Activated CD4-positive, alpha-beta T cell treated with anti-CD3 and anti-CD28 coated beads, Interleukin-2, amount 10 ng/mL, durations not matched to agents 24 days and 14 days (primary cell): ENCODE measurements at places on chromosomes 12 and 14.
A peak's percentile ranks its signal among the peaks of the same experiment; 100 is the strongest.

- DNase-seq, result no peak
Observed at GRCh38 chr12:90010089-90010488, 301.5 kb upstream of the ATP2B1 start.

GRCh38 chr12:129184127-129184928 lies 331.1 kb downstream of the GLT1D1 start:
- no peak for DNase-seq

DNA sequence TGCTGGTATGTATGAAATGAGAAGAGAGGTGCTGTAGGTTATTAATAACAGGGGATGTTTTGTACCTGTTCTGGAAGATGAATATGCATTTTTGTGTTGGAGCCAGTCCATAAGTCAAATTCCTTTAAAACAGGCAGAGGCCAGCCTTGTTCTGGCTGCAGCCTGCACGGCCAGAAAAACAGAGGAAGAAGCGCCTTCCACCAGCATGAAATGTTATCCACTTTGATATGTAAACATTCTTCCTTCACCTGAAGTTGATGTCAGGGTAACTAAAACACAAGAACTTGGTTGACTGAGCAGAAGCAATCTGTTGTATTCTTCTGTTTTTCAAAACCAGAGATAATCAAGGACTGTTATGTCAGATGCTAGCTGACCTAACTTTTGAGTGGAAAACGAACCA lies 237.9 kb upstream of the PLEKHG7 start:
- DNase-seq, result no peak

- DNase-seq, result no peak
Observed at GRCh38 chr12:115749071-115749841, 528.2 kb downstream of the MED13L start.

DNA sequence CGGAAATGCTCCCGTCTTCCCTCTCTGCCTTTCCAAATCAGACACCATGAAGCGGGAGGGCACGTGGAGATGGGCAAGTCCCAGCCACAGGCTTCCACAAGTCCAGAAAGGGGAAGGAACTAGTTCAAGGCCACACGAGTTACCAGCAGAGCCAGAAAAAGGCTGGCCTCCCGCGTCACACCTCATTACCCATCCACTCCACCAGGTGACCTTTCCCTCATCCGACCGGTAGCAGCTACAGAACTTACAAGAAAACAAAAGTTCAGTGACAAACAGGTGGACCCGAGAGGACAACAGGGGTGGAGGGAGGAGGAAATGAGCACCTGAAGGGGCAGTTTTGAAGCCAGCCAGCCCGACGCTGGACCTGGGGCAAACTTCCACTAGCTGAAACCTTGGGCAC lies 46.9 kb downstream of the CHGA start:
- no peak for DNase-seq

- DNase-seq, result no peak
Observed at GRCh38 chr12:108516511-108517275, 1.6 kb downstream of the FICD start.

- peak; percentile 81 for DNase-seq
Observed at GRCh38 chr14:92513204-92513965, at the start of gene RIN3. Gene RIN3, plus strand, starts transcription at chr14:92513781. Its CDS starts 152 bp downstream, at chr14:92513933.

- no peak for DNase-seq
Observed at GRCh38 chr12:232731-233614, 19.0 kb upstream of the SLC6A12 start.

DNA sequence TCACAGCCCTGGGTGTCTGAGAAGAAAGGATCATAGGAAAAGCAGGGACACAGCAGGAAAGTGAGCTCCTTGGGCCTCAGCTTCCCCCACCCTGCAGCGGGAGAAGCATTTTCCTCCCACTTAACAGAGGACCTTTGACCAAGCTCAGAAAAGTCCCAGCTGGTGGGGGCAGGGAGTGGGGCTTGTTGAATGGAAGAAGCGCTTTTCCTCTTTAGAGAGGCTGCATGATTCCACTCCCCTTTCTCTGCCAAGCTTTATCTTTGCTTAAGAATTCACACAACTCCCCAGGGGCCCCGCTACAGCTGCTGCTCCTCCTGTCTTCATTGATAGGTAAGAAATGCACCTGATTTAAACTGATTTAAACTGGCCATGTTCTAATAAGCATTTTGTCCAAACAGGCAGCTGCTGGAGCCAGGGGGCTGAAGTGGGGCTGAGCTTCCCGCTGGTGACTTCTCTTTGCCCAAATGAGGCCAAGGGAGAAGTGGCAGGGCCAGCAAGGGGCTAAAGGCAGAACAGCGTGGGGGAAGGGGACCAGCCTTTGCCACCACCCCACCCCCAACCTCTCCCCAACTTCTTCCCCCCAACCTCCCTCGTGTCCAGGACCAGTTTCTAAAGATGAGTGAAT lies 1.7 kb upstream of the PAPLN start:
- no peak for DNase-seq

GRCh38 chr14:49733836-49734235 lies 34.1 kb upstream of the KLHDC2 start:
- no peak for DNase-seq

- DNase-seq, result no peak
Observed at GRCh38 chr14:27026097-27026496, 428.3 kb upstream of the NOVA1 start.

GRCh38 chr12:51262758-51263177 lies 7.4 kb downstream of the SMAGP start:
- peak; percentile 63 for DNase-seq

DNA sequence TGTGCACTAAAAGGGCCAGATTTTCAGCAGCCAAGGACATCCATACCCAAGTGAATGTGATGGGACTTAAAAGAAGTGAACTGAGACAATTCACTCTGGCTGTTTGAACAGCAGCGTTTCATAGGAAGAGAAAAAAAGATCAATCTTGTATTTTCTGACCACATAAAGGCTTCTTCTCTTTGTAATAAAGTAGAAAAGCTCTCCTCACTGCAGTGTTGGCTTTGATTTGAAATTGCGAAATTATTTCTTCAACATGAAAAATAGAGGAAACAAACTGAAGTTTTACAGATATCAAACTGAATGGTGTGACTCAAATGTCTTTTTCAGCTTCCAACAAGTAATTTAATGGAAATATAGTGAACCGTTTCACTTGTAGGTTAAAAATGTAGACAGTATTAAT lies 11.3 kb upstream of the KCNMB4 start:
- no peak for DNase-seq

- DNase-seq, result no peak
Observed at GRCh38 chr14:73422515-73422914, 35.8 kb downstream of the NUMB start.

DNA sequence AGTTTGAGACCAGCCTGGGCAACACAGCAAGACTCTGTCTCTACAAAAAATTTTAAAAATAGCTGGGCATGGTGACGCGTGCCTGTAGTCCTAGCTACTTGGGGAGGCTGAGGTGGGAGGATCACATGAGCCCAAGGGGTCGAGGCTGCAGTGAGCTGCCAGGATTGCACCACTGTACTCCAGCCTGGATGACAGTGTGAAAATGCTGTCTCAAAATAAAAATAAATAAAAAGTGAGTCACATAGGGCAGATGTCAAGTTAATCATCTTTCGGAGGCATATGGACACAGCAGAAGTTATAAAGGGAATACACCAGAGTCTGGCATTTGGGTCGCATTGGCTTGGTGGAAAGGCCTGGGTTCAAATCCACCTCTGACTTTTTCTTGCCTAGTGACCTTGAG lies 92.7 kb downstream of the PHETA1 start:
- DNase-seq, result no peak

GRCh38 chr12:46110223-46110611 lies 119.8 kb upstream of the SCAF11 start:
- DNase-seq, result no peak

DNA sequence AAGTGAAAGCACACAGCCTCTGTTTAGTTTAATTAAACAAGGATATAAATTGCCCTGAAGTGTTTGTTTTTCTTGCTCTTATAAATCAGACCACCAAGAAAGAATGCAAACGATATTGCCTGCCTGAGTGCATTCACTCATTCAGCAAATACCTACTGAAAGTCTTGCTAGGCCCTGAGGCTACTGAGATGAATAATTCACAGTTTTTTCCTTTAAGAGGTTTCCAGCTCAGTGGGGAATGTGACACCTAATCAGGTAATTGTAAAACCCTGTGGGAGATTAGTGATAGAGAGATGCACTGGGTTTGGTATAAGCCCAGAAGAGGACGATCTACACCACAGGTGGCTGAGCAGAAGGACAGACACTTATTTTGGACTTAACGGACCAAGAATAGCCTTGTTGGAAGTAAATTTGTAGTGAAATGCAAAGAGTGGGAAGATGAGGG lies 151.4 kb downstream of the SLC35F4 start:
- DNase-seq, result no peak

GRCh38 chr12:56763753-56764657 lies 881 bp downstream of the HSD17B6 start:
- DNase-seq, result no peak

DNA sequence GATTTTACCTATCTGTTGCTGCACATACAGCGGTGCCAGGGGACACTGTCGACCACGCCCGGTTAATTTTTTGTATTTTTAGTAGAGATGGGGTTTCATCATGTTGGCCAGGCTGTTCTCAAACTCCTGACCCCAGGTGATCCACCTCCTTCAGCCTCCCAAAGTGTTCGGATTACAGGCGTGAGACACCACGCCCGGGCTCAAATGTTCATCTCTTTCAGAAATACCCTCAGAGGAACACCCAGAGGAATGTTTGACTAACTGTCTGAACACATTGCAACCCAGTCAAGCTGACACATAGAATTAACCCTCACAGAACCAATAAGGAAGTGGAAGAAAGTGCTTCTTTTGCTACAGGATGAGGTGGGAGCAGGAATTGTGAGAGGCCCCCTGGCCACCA lies 15.0 kb upstream of the ETFBKMT start:
- DNase-seq, result no peak

GRCh38 chr12:32266756-32267155 lies 132.6 kb upstream of the FGD4 start:
- no peak for DNase-seq

DNA sequence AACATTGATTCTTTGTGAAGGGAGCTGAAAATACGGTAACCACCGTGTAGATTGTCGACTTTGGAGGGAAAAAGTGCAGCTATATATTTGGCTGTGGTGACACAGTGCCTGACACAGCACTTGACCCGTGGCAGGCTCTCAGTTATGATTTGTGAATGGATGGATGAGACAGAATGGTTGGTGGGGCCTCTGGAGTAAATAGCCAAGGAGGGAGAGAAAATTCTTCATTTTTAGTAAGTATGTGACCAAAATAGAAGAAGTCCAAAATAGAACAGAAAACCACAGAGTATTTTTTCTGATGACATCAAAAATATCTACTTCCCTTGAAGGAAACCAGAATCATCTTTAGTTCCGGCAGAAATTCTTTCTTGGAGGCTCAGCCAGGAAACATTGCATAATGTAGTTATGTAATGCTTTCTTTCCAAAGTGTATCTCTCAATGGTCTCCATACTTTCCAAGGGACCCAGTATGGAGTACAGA lies 82.0 kb upstream of the WSCD2 start:
- DNase-seq, result no peak

DNA sequence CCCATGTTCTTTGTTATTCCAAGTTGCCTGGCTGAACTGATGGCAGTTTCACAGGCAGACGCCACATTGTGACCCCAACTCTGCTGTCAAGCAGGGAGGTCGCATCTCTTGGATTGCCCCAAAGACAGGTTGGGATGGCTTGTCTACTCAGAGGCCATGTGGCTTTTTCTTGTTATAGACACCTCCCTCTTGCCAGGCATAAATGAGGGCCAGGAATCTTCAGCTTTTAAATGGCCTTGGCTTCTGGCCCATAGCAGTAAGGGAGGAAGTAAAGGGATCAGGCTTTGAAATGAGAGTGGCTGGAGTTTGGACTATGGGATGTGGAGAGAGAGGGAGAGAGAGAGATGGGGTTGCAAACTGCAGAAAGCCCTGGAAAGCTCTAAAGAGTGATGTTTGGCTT lies 215.0 kb downstream of the TBX5 start:
- no peak for DNase-seq

DNA sequence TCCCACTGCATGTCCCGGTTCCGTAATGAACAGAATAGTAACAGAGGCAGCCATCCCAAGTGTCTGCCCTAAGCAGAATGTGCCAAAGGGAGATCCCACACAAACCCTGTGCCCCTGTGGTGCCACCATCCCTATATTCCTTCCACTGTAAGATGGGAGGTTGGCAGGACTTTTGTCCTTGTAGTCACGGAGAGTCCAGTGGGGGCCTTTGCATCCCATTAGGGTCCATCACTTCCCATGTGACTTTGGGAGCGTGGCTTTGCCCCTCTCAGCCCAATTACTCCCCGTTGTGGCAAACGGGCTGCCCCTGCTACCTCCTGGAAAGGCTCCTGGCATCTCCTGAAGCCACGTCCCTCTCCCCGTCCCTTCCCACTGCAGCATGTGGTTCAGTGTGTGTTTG lies 189.5 kb upstream of the FKBP4 start:
- no peak for DNase-seq

DNA sequence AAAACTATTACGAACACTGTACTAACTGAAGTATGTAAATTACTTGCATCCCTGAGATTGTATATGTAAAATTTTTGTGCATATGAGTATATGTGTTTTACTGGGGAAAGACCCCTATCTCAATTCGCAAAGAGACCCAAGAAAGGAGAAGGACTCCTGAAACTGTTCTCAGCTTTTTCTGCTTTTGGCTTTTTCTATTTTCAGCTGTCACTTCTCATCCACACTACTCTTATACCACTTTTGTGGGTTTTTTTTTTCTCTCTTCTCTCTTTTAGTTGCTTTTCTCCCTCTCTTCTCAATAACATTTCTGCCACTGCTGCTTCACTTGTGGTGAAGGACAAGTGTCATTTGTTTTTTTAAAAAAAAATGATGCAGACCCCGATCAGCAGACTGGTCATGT lies 39.8 kb downstream of the NIN start:
- DNase-seq, result no peak

- no peak for DNase-seq
Observed at GRCh38 chr12:66541426-66541825, 137.4 kb downstream of the GRIP1 start.

GRCh38 chr14:61280526-61281185 lies 482 bp downstream of the TMEM30B start:
- DNase-seq, result peak; percentile 92

DNA sequence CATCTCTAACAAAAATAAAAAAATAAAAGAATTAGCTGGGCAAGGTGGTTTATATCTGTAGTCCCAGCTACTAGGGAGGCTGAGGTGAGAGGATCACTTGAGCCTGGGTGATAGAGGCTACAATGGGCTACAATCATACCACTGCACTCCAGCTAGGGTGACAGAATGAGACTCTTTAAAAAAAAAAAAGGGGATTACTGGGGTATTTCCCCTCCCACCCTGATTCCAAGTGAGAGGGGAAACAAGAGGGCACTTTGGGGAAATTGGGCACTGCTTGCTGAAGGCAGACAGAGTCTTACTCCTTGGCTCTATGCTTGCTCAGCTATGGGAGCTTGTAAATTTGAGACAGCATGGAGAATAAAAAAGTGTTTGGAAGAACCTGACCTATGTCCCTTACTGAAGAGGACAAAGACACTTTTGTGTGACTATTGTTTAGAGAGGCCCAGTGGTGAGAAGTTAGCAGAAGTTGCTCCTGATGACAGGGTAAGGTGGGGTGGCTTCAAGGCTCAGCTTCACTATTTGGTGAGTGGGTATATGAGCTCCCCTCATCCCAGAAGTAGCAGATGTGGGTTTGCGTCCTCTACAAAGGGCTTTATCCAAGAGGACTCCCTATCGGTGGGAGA lies 44.0 kb downstream of the KLRG1 start:
- DNase-seq, result no peak
